ENCODE measurements at places on chromosomes 12 and 14. TPM values are rescaled to one million over a fixed set of nuclear protein-coding genes. Genes with fewer than 3 reads are reported as not detected.
A peak's percentile ranks its signal among the peaks of the same experiment; 100 is the strongest.

The KCNC2 gene
- not detected for total RNA-seq

GRCh38 chr12:95184121-95184520, 33.1 kb downstream of the FGD6 start:
- no peak for DNase-seq

DNA sequence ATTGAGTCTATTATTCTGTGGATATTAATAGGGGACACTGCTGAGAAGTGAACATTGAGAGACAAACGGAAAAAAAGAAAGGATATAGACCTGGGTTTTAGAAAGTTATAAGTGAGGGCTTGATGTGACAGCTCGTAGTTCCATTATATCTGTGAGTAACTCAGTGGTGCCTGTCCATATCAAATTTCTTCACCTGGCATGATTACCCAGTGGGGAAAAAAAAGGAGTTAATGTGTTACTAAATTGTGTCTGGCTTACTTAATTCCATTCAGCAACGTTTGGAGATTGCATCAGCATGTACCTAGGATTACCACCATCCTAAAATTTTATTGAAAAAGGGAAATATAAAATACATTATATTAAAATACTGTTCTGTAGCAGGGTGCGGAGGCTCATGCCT, 1249.9 kb downstream of the SLC16A7 start:
- no peak for DNase-seq

- no peak for DNase-seq
Observed at GRCh38 chr14:34099635-34100034, 148.8 kb upstream of the EGLN3 start.

DNA sequence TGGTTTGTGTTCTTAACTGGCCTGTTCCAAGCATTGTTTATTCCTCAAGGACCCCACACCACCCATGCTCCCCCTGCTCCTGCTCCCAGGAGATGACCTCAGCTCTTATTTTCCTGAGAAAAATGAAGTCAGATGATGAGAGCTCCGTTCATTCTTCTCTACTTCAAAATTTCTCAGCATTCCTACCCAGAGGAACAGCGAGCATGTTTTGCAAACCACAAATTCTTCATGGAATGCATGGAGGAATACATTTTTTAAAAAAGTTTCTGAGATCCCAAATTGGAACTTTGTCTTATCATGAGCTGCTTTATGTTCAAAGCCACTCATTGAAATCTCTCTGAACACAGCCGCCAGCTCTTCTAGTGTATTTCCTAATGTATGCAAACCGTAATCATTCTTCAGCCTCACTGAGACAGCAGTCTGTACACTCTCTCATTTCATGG, 44.9 kb downstream of the SYNE2 start:
- no peak for DNase-seq

DNA sequence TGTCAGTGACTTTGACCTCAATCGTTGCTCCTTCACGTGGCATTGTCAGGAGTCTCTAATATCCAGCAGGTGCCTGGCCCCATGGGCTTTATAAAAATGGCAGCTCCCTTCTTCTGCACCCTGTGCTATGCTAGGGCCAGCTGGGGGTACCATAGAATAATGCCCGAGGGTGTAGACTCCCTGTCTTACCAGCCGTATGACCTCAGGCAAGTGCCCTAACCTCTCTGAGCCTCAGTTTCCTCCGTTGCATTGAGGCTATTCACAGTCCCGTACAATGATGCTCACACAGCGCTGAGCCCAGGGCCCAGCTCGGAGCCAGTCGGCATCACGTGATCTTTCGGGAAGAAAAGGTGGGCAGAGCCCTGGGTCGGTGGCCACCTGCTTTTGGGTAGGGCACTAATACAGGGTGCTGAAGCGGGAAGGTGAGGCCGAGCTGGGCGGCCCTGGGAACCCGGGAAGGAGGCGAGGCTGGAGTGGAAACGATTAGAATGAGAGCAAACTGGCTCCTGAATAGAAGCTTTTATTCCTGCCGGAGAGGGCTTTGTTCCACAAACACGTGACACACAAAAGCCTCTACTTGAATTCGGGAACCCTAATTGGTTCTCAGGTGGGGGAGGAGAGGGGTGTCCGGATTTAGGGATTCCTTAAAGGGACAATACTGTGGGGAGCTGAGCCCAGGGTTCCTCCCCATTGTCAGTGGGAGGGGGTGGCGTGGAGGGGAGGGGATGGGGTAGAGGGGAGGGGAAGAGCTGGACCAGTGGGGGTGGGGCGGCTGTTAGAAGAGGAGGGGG, 19.9 kb upstream of the MSI1 start:
- no peak for DNase-seq

- no peak for DNase-seq
Observed at GRCh38 chr12:104567832-104568486, 111.2 kb downstream of the CHST11 start.

DNA sequence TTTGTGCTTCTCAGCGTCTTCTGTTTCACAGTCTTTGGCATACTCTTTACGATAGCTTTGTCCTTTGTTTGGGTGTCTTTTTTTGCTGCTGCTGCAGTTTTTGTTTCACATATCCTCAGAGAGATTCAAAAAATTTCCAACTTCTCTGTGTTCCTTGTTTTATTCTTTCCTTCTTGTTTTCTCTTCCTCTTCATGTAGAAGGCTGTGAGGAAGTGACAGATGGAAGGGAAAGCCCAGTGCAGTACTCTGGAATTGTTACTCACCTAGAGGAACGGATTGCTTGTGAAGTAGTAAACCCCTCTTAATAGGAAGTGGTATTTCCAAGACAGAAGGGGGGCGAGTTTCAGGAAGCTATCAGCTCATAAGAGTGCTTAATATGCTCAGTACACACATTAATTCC, 1.7 kb downstream of the CREBL2 start:
- DNase-seq = no peak

The APOF gene
- not detected for total RNA-seq

DNA sequence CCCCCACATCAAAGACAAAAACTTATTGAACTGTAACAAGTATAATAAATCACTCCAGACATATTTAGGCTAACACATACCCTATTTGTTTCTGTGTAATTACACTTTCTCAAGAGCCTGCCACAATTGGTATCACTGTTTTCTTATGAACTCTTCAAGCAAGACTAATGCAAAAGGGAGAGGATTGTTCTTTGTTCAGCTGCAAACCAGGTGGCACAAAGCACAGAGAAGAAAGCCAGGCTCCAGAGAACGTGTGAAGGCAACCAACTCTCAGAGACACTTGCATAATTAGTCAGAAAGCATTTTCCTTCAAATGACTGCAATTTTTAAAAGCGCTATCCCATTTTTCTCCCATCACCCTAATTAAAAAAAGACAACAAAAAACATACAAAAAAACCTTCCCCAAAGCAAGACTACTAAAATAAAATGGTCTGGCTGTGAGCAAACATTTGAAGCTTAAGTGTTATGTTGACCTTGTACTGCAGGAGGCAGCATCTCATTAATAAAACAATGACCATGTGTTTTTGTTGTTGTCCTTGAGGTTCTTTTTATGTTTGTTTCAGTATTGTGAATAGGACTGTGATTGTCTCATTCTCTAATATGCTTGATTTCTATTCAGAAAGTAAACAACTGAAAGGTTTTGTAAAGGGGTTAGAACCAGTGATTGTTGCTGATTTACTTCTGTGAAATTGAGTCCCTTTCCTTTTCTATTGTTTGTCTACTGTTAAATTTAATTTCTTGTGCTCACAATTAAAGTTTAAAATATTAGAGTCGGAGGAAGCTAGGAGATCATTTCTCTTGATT, 452.7 kb upstream of the PDE3A start:
- DNase-seq = peak; percentile 36

The PTGDR gene
- not detected for total RNA-seq

DNA sequence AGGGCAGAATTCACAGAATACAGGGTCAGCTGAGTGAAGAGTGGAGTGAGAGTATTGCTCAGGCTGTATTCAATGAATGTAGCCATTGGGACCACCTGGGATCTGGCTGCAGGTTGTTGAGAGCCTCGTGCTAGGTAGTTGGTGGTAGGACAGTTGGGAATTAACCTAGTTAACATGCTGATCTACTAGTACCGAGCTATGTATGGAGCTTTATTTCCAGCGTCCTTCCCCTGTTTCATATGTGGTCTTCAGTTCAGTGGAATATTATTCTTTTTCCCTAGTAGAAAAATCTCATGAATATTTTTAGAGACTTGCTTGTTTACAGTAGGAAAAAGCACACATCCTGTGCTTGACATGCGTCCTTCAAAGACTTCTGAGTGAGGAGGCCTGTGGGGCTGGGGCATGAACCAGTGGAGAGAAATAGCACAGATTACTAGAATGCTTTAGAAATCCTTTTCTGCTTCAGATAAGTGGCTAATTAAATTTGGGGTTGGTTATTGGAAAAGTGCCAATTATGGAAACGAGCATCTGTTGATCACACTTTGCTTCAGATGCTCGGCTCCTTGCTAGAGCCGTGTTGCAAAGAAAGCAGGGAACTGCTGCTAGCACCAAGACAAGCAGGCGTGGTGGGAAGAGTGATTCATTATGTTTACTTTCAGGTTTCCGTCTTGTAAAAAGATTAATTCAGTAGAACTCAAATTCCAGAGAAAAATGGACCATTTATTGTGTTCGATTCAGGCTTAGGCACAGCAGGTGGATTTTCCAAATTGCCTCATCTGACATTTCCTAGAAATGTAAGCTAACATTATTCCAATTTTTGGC, 53.6 kb downstream of the ARF6 start:
- DNase-seq = peak; percentile 52

GRCh38 chr14:60195179-60195810, 30.1 kb upstream of the DHRS7 start:
- DNase-seq = no peak

DNA sequence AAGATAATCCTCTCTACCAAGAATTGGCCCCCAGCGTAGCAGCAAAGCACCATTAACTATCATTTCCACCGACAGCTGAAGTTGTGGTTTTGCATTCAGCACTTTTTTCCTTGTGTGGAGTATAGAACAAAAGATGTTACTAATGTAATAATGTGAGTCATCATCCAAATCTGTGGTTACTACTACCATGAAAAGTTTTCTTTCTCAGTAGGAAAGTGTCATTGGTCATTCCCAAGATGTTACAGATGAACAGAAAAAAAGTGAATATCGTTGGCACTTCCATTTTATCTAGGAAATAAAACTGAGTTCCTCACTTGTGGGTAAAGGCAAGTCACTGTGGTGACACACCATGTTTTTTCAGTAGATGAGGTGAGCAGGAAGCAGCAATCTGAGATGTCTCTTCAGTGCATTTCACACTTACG, 30.3 kb upstream of the IFNG start:
- DNase-seq = no peak

DNA sequence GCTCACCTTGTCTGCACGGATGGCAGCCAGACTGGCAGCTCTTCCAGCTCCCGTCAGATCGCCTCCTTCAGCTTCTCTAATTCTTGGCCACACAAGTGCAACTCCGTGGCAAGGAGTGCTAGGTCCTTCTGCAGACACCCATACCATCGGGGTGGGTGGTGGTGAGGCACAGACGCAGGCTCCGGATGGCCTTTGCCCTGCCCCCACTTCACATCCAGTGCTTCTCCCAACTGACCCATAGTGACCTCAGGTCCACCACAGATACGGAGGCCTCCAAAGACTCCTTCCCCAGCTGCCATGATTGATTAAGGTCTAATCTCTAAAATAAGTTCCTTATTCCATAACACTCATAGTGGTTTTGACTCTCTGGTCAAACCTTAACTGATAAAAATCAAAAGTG, 19.9 kb upstream of the CD27 start:
- DNase-seq = no peak

The PLXNC1 gene
- total RNA-seq = 0.53 TPM

DNA sequence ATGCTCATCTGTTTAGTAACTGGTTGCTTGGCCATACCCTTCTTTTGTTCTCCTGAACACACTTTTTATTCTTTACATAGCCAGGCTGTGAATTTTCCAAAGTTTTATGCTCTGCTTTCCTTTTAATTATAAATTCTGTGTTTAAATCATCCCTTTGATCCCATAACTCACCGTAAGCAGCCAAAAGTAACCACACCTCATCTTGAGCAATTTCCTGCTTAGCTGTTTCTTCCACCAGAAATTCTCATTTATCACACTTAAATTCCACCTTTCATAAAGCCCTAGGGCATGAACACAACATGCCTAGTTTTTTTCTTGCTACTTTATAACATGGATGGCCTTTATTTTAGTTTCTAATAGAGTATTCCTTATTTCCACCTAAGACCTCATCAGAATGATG, 510.7 kb downstream of the C12orf50 start:
- no peak for DNase-seq

- DNase-seq = no peak
Observed at GRCh38 chr14:63782683-63783389, 55.0 kb upstream of the SGPP1 start.

The KRT6C gene
- total RNA-seq = 0.07 TPM

- DNase-seq = no peak
Observed at GRCh38 chr14:77838831-77839511, 39.1 kb downstream of the ADCK1 start.

GRCh38 chr12:65740873-65741600, 83.2 kb upstream of the HMGA2 start:
- peak; percentile 19 for DNase-seq

- no peak for DNase-seq
Observed at GRCh38 chr14:57898837-57899572, 33.1 kb upstream of the SLC35F4 start.

The LBHD2 gene
- total RNA-seq = not detected

DNA sequence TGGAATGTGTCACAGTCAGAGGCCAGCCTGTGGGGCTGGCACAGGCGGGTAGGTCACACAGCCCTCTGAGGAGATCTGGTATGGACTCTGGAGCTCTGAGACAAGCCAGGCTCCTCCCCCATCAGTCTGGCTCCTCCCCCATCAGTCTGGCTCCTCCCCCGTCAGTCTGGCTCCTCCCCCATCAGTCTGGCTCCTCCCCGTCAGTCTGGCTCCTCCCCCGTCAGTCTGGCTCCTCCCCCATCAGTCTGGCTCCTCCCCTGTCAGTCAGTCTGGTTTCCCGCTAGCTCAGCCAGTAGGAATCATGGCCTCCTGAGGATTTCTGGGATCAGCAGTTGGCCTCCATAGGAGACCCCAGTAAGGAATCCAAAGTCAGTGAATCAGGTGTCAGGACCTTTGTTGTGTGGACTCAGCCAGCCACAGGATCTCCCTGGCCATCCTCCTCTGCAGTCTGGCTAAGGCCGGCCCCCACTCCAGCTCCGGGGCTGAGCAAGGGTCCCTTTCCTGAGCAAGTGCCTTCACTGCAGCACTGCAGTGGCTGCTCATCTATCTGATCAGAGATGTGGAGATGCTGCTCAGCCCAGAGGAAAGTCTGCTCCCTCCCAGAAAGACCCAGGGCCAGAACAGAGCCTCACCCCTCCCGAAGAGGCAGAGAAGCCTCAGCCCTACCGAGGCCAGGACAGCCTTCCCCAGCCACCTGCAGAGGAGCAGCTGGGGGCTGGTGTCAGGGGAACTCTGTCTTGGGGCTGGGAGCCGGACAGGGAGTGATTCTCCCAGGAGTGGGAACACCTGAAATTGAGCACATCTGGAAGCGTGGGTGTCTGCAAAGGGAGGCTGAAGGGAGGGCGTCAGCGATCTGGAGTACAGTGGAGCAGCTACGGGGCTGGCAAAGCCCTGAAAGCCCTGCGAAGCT, 35.7 kb downstream of the IQSEC3 start:
- DNase-seq = no peak

Data from pulmonary artery endothelial cell (primary cell).